ENCODE measurements at places on chromosomes 1 and 21.

DNA sequence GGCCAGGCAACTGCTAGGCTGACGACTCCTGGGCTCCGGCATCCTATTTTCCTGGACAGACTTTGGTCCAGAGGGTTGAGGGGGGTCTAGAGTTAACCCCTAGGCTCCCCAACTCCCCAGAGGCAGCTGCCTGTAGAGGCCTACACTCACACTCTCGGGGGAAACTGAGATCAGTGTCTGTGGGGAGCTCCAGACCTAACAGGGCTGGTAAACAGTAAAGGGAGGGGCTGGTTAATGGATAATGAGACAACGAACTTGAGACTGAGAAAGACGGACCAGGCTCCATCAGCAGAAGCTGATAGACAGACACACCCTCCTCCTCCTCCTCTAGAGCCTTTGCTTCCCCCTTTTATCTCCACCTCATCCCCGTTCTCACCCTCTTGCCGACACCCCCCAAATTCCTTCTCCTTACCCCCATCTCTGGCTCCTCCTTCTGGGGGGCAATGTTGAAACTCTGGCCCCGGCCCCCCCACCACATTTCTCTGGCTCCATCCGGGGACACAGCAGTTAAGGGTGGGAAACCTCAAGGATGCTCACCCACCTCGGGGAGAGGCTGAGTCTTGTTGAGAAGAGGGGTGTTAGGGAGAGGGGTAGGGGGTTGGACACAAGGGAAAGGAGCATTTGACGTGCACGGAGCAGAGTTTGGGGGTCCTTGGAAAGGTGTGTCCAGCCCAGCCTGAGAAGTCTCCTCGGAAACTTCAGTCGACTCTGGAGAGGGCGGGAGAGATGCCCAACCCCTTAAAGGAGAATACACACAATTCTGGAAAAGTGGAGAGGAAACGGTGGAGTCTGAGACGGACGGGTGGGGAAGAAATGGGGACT is at the start of gene MTMR11:
Gene MTMR11 (minus strand): TSS at position 710 of the 822 bp plus-strand sequence. CDS start 232 bp downstream, at position 478.
- no peak for DNase-seq

DNA sequence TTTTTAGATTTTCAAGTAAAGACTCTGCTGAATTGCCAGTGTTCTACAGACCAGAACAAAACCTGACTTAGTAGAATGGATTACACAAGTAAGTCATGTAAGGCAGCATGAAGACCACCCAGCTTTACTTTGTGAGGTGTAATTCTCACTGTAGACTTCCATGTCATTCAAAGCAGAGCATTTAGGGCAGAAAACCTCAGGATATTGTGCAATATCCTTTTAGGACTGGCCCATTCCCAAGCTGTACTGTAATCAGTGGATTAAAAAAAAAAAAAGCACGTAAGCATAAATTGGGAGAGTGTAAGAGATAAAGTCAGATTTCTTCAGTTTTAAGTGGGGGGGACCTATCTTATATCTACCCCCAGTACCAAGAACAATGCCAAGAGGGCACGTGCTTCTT is 380.5 kb upstream of the PRMT6 start:
- no peak for DNase-seq

DNA sequence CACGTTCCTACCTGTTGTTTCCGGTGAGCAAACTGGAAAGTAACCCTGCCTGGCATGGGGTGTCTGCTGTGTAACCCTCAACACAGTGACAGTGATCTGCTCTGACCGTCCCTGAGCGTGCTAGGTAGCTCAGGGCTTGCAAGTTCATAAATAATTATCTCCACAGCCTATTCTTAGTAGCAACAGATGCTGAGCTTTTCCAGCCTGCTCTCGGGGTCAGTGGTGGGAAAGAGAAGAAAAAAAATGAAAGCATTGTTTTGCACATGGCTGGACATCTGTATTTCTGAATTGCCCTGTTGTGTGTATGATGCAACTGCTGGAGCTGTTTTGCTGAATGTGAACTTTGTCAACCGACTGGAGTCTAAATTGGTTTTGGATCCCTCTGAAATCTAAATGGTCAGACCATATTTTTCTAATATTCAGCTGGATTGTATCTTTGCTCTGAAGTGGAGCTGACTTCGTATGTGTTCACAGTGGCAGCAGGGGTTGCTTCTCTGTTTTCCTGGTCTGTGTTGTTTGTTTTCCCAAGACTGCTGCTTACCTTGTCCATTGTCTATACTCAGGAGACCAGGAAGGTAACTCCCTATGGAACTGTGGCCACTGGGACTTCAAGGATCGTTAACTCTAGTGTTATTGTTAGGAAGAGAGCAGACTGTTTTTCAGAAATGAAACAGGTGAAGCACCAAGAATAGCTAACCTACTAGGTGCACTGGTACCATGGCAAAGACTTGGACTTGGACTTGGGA is 27.0 kb downstream of the TGFB2 start:
- DNase-seq: no peak

GRCh38 chr1:6171548-6172124 is 8.5 kb downstream of the CHD5 start:
- DNase-seq: no peak

DNA sequence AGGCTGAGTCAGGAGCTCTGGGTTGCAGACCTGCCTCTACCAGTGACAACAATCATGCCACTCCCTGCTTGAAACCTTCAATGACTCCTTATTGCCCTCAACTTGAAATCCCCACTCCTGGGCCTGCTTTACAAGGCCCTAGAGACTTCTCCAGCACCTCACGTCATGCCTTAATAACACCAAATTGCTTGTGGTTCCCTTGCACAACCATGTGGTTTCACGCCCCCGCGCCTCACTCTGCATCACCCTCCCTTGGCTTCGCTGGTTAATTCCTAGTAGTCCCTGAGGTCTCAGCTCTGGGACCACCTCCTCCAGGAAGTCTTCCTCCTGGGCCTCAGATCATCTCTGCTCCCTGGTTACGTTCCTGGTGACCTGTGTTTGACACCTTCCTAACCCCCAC is 33.0 kb downstream of the EPHA2 start:
- no peak for DNase-seq

GRCh38 chr1:14740016-14740415 is 141.5 kb downstream of the KAZN start:
- DNase-seq: no peak

DNA sequence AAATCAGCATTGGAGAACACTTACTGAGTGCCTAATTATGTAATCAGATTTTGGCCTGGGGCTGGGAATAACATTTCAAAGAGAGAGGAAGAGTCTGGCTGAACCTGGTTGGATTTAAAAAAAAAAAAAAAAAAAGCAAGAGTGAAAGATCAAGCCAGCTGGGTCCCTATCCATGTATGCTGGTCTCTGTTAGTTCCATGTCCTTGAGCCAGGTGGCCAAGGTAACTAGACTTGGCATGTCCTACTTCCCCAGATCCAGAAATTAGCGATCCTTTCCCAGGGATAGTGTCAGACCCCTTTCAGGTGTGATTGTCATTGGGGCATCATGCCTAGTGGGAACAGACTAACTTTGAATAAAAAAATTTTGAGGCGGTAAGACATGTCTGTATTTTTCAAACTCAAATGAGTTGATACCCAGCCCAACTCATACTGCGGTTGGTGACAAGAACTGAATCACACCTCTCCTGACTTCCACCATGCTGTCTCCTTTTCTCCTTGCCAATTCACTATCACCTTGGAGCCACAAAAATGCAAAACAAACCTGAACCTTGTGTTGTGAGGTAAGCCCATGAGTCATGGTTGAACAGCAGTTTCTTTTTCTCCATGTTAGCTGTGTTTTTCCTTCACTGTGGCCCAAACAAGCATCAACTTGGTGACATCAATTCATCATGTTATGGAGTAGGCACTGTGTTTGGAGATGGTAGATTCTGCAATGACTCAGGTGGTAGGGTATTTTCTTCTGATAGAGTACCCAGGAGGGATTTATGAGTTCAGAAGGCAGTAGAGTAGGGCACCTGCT is 24.5 kb upstream of the PPP2R5A start:
- DNase-seq: no peak

GRCh38 chr1:201396861-201397464 is 2.2 kb downstream of the LAD1 start:
- DNase-seq: no peak

DNA sequence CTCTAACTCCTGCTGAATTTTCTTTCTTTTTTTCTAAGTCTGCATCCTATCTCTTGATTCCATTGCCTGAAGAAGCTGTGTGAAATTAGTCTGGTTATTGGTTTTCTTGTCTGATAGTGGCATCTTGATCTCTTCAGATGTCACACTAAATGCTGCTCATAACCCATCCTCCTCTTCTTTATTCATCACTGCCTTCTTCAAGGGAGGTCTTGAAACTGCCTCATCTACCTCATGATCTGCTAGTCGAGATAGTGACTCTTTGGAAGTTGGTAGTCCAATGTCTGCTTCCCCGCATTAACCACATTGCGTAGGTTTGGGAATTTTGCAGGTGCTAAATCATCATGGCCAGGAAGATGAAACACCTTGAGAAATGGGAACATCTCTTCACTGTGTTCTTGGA is 15.7 kb downstream of the DYRK3 start:
- no peak for DNase-seq

GRCh38 chr1:28640766-28641165 is 2.1 kb downstream of the TAF12 start:
- peak; percentile 41 for DNase-seq

DNA sequence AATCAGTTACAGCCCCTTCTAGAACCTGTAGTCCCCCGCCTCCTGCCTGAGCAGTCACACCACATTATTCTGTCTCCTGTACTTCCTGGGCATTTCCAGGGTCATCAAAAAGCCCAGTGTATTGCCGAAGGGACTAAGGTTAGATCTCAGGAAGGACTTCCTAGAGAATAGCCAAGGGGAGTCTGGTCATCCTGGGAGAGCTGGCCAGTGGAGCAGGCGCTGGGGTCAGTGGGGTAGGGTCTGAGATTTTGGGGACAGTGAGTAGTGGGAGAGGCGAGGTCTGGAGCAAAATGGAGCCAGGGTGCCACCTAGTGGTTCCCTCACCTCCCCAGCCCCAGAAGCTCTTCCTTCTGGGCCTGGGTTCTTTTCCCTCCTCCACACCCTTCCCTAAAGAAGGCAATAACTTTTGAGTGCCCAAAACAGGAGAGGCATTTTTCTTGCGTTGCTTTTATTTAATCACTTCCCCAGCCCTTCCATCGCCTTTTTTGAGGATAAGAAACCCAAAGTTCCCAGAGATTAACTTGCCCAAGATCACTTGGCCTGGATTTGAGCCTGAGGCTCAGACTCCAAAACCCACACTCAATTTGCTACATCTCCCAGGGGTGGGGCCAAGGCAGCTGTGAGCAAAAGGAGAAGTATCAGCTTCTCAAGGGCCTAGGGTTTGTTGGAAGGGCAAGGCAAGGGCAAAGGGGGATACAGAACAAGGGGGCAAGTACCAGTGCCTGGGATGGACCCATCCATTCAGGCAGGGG is 7.3 kb upstream of the PMVK start:
- DNase-seq: no peak

- no peak for DNase-seq
Observed at GRCh38 chr1:189616893-189617292, 860.8 kb downstream of the BRINP3 start.

DNA sequence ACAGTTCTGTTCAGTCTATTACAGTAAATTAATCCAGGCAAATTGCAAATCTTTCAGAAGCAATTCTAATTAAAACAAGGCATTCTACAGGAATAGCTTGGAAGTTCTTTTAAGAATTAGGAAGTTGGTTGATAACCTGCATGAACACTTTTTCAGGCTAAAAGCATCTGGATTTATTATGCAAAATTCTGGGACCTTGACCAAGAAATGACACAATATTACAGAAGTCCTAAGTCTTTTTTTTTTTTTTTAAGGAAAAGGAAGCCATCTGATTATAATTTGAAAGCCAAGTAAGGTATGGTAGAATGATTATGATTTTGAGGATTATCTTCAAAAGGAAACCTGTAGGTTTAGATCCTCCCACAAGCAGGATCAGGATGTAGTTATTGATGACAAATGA is 74.7 kb upstream of the KCNK2 start:
- DNase-seq: no peak

GRCh38 chr1:203117611-203118575 is 9.6 kb upstream of the ADORA1 start:
- no peak for DNase-seq

- DNase-seq: no peak
Observed at GRCh38 chr1:152907686-152908601, at the start of gene IVL. Gene IVL, plus strand, starts transcription at chr1:152908546. Its CDS starts 1,252 bp downstream, at chr1:152909798.

DNA sequence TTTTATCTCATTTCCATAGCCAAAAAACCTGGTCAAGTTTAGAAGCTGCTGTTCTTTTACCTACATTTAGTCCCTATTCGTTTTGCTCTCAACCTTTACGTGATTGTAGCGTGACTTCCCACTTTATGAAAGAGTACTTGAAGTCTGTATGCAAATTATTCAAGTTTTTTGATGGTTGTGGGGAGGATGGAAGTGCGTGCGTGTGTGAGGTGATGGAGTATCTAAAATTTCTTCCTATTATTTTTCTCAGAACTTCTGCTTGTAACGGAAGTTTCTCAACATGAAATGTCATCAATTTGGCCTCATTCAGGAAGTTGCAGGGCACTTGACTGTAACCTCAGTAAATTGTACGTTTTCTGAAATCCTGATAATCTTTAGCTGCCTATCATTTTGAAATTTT is 64.0 kb downstream of the SAMSN1 start:
- DNase-seq: peak; percentile 55

GRCh38 chr1:219413536-219413935 is 199.4 kb downstream of the ZC3H11B start:
- DNase-seq: no peak

GRCh38 chr21:44539046-44539445 is 949 bp downstream of the KRTAP10-1 start:
- no peak for DNase-seq

DNA sequence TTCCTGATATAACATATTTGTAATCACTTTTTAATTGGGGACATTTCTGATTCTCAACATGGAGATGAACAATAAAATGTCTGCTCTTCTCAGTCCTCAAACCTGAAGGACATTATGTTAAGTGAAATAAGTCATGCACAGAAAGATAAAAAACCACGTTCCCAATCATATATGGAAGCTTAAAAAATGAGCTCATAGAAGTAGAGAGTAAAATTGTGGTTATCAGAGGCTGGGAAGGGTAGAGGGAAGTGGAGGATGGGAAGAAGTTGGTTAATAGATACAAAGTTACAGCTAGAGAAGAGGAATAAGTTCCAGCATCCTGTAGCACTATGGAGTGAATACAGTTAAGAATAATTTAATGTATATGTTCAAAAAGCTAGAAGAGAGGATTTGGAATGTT is 1.5 kb upstream of the CD48 start:
- no peak for DNase-seq

DNA sequence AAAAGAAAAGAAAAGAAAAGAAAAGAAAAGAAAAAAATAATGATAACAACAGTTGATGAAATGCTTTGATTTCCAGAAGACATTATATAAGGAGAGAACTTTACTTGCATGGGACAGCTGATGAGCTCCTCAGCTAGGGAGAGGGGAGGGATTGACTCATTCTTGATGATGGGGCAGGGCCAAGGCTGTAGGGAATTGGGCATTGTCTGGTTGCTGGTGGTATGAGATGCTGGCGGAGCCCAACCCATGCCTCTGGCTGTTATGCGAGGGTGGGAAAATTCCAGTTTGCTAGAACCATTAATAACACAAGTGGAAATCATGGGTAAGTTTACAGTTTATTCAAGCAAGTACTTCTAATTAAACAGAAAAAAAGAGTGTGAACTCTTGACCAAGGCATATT is 36.0 kb upstream of the KIF26B start:
- no peak for DNase-seq
